Upper lobe of left lung (tissue), 6 donors: ENCODE measurements at places on chromosomes 12 and 14. TPM values are rescaled to one million over a fixed set of nuclear protein-coding genes. Genes with fewer than 3 reads are reported as not detected.

LBHD2 gene
- total RNA-seq, result not detected

RNF34 gene
- total RNA-seq, result 29.8 TPM

MYF5 gene
- not detected for total RNA-seq

NINJ2 gene
- 43.4 TPM for total RNA-seq

P2RX2 gene
- total RNA-seq, result not detected

ACSS3 gene
- 25.8 TPM for total RNA-seq

HCAR2 gene
- total RNA-seq, result 4.7 TPM

TAS2R8 gene
- not detected for total RNA-seq

FGF6 gene
- total RNA-seq, result not detected

VRTN gene
- not detected for total RNA-seq

DLGAP5 gene
- total RNA-seq, result 0.39 TPM

KRT1 gene
- total RNA-seq, result 0.37 TPM

C12orf56 gene
- total RNA-seq, result not detected

CCT2 gene
- 28.1 TPM for total RNA-seq

AKAP5 gene
- 3.1 TPM for total RNA-seq

AP1G2 gene
- total RNA-seq, result 171 TPM

KRT79 gene
- total RNA-seq, result not detected

SLC5A8 gene
- total RNA-seq, result 2.8 TPM

FGD4 gene
- total RNA-seq, result 44.0 TPM

AQP6 gene
- 0.15 TPM for total RNA-seq

GDF3 gene
- total RNA-seq, result not detected

SYCP3 gene
- total RNA-seq, result 0.13 TPM

PELI2 gene
- 9.0 TPM for total RNA-seq

IQSEC3 gene
- total RNA-seq, result 2.1 TPM

CNTN1 gene
- 8.6 TPM for total RNA-seq

TUBA1A gene
- total RNA-seq, result 147 TPM

RD3L gene
- not detected for total RNA-seq

RIN3 gene
- total RNA-seq, result 88.0 TPM

CPNE8 gene
- total RNA-seq, result 25.2 TPM

HOXC10 gene
- not detected for total RNA-seq

LMNTD1 gene
- 6.3 TPM for total RNA-seq

DPY19L2 gene
- 4.0 TPM for total RNA-seq

AJUBA gene
- 49.3 TPM for total RNA-seq

SOAT2 gene
- 0.11 TPM for total RNA-seq

AQP2 gene
- not detected for total RNA-seq

CRIP1 gene
- total RNA-seq, result 309 TPM

SLCO1B1 gene
- total RNA-seq, result not detected
